NCI-H524 (cell line): ENCODE measurements at places on chromosomes 13 and 19.

DNA sequence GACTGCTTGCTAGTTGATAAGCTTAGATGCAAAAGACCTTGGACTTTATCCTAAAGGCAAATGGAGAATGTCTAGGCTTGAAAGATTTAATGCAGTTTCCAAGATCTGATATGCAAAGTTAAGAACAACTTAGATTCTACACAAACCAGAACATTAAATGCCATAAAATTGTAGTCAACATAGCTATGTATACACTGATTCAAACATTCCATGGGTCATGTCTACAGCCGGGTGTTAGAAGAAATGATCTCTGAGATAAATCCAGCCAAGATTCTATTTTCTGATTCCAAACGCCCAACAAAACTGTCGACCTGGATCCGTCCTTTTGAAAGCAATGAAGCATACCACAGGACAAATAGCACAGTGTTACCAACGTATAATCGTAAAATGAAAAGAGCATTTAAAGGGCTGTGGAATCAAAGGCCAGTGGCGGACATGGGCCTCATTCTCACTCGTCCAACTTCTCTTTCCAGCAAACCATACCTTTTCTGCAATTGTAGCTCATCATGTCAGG is 52.7 kb downstream of the KCTD12 start:
- DNase-seq, result no peak

GRCh38 chr19:1675633-1676350 is 23.4 kb upstream of the TCF3 start:
- peak; percentile 34 for DNase-seq

- peak; percentile 90 for DNase-seq
Measured at GRCh38 chr19:38653028-38653571, 5.7 kb downstream of the ACTN4 start.

- no peak for DNase-seq
Measured at GRCh38 chr13:72397265-72397664, 330.2 kb downstream of the MZT1 start.

GRCh38 chr13:112700291-112701060 is 10.6 kb downstream of the ATP11A start:
- no peak for DNase-seq

DNA sequence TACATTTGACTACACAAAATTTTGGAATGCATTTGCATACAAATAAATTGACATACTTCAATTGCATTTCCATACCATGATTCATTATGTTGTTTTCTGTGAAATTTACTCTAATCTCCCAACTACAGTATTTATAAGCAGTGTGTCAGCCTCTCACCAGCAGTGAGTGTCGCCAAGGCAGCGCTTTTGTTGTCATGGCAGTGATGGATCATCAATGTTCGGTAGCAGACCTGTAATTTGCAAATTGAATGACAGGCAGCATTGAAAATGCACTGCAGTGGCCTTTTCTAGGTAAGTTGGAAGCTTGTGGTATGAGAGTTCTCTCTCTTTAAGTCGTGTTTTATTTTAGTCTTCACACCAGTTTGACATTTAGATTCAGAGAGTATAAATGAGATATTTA is 534.1 kb downstream of the PCDH17 start:
- no peak for DNase-seq

DNA sequence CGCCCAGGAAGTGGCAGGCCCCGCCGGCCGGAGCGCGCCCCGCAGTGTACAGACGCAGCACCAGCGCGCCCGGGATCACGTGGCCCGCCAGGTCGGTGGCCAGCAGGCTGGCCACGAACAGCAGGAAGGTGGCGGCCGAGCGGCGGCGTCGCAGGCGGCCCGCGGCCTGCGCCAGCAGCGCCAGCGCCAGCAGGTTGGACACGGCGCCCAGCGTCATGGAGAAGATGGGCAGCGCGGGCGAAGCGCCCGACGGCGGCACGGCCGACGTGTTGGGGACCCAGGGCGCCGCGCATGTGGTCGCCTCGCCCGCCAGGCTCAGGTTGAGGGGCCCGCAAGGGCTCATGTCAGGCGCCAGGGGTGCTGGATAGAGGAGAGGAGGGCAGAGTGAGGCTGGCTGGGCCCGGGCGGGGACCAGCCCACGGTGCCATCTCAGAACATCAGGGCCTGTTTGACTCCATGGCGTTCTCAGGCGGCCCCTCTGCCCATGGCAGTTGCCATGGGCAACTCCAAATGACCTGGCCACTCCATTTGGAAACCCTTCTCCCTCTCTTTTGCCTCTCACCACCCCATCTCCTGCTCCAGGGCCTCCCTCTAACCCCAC is 1.1 kb downstream of the PTGER1 start:
- DNase-seq, result no peak

- DNase-seq, result peak; percentile 9
Measured at GRCh38 chr13:43159026-43159461, 135.7 kb downstream of the DNAJC15 start.

- DNase-seq, result no peak
Measured at GRCh38 chr13:46595885-46596275, 42.9 kb downstream of the LRCH1 start.

GRCh38 chr13:33483471-33483870 is 197.9 kb upstream of the STARD13 start:
- no peak for DNase-seq

- DNase-seq, result no peak
Measured at GRCh38 chr13:98681049-98681448, 71.4 kb downstream of the SLC15A1 start.

DNA sequence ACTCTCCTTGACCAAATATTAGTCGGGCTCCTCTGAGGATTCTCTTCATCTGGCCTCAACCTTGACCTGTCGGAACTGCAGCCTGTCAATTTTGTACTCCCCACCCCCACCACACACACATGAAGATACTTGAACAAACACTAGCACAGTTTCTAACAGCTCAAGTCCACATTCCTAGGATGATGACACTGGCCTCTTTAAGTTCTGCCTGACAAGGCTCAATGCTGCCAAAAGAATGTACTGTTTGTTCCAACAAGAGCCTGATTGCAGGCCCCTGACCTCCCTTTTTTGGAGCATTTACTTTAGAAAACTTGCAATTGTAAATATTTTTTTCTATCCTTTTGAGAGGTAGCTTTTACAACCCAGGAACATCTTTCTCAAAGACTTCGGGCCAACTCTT is 169.2 kb upstream of the IRS2 start:
- no peak for DNase-seq

- no peak for DNase-seq
Measured at GRCh38 chr13:44342741-44343140, 30.9 kb upstream of the SERP2 start.

DNA sequence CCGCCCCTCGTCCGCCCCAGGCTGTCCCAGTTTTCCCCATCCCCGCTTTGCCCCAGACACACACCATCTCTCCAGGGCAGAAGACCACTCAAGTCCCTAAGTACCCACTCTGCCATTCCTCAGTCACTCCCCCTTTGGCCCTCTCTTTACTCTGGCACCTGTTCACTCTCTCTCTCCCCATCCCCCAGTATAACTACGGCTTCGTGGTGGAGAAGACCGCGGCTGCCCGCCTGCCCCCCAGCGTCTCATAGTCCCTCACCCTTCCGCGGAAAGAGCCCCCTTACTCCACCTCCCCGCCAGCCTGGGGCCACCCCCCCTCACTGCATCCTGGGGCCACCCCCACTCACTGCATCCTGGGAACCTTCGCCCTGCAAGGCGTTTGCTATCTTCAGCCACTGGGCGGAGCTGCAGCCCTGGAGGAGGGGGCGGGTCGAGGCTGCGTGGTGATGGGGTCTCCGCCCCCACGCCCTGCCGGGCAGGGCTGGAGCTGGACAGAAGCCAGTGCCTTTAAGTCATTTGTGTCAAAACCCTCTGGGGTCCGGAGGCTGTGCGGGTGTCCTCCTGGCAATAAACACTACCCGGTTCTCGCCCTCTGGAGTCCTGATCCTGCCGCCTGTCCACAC is 5.0 kb downstream of the MVB12A start:
- peak; percentile 73 for DNase-seq

DNA sequence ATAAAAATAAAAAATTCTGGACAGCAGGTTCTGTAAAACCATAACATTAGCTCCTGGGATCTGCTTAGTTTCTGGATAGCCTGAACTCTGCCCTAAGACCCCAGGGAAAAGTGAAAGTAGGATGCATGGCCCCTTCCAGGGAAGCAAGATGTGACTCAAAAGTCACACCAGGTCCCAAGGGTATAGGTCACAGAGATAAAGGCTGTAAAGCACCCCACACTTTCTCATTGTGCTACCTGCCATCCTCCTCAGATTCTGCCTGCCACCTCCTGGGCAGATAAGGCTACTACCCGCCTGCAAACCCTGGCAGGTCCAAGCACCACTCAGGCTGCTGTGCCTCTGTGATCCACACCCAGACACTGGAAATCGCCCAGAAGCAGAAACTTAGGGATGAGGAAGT is 20.6 kb downstream of the FFAR2 start:
- DNase-seq, result peak; percentile 8

GRCh38 chr19:7975037-7975436 is 30.4 kb downstream of the ELAVL1 start:
- no peak for DNase-seq

- peak; percentile 86 for DNase-seq
Measured at GRCh38 chr13:110183910-110184309, 123.0 kb downstream of the COL4A1 start.

DNA sequence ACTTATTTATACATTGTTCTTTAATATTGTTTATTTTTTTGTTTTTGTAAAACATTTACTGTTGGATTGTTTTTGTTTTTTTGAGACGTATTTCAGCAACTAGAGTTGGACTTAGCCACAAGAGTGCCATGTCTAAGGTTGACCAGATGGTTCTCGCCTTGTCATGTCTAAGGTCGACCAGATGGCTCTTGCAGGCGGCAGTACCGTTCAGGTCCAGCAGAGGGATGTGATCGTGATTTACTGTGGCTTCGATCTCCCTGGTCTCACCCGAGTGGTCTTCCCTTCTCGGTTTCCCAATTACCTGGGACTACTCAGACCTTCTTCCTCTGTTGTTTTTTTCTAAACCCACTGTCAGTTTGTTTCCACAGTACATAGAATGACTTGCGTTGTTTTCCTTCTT is 1438.6 kb downstream of the UQCRFS1 start:
- no peak for DNase-seq

DNA sequence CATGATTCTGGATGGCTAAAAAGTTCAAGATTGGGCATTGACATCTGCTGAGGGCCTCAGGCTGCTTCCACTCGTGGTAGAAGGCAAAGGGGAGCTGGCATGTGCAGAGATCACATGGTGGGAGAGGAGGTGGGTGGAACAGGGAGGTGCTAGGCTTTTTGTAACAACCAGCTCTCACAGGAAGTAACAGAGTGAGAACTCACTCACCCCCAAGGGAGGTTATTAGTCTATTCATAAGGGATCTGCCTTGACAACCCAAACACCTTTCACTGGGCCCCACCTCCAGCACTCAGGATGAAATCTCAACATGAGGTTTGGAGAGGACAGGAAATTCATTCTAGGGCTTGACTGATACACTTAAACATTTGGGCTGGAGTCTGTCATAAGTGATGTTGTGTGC is 197.7 kb upstream of the RNF113B start:
- DNase-seq, result no peak

DNA sequence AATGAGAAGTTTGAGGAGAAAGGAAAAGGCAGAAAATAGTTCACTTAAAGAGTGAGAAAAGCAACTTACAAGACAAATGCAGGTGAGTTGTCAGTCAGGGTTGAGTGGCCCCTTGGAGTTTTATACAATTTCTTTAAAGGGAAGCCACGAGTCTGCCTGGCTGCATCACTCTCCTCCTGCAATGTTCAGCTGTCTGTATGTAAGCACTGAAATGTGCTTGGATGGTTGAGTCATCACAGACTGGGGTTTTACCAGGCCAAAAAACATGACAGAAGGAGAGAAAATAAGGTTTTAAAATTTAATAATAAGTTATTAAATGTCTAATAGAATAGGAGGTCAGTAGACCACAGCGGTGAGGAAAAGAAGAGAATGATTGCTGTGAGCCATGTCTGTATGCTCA is 51.0 kb upstream of the FGF14 start:
- no peak for DNase-seq

GRCh38 chr13:110699148-110700145 is 6.5 kb downstream of the CARS2 start:
- DNase-seq, result no peak

- peak; percentile 59 for DNase-seq
Measured at GRCh38 chr13:99614465-99614885, 113.2 kb downstream of the TM9SF2 start.

DNA sequence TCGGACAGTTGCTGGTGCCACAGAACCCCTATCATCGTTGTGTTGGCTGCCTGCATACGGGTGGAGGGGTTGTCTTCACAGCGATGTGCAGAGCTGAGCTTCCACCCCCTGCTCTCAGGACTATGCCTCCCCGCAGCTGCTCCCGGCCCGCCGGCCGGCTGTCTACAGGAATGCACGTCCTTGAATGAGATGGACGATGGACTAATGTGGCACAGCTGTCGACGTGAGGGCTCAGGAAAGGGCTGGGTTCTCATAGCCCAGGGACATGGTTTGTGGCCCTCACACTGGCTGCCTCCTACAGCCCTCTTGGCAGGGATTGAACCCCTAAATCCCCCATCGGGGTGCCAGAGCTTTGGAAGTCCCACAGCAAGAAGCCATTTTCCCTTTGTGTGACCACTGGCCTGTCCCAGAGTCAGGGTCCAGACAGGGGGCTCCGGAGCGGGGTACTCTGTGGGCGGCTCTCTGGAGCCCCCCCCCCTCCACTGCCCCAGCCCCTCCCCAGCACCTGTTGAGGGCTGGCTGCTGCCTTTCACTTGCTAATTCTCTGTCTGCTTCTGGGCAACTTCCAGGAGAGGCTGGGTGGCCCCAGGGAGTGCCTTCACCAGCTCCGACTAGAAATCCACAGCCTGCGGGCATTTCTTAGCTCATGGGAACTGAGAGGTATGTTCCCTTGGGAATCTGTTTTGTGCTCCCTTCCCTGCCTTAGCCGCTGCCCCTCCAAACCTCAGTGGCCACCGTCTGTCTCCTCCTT is 40.2 kb downstream of the TSSK6 start:
- DNase-seq, result peak; percentile 20

DNA sequence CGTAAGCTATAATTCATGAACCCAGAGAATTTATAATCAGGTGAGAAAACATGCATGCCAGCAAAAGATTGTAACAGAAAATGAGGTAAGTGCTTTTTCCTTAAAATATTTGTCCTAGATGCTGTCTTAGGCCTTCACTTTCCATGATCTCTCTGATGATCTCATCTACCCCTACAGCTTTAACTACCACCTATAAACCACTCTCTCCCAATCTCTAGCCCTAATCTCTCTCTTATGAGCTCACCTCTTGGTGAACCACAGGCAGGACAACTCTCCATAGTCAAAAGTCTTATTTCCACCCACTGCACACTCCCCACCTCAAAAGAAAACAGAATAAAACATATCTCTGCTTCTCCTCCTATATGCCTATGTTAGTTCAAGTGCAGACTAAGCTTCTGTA is 137.1 kb downstream of the SLC7A1 start:
- no peak for DNase-seq

DNA sequence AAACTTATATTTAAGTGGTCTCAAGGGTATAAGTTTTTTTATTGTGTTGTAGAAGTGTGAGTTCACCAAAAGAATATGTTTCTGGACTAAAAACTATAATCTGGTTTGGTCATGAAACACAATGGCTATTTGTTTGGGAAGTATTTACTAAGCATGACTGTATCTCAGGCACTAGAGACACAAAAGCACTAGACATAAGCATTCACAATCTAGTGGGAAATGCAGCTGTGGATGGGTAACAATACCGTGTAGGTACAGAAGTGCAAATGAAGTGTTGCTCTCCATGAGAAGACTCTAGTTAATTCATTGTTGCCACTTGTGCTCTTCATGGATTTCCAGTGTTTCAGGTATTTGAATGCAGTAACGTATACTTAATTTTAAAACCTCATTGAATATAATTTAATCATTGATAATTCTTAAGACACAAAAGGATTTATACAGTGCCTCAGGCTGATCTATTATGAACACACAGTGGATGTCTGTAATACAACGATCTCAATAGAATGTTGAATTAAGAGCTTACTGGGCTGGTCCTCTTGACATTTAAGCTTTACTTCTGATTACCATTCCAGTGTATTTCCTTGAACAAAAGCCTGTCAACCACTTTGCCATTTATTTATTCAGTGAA is 50.9 kb downstream of the TPT1 start:
- DNase-seq, result no peak
